ENCODE measurements at places on chromosomes 3 and 15.
A peak's percentile ranks its signal among the peaks of the same experiment; 100 is the strongest.

DNA sequence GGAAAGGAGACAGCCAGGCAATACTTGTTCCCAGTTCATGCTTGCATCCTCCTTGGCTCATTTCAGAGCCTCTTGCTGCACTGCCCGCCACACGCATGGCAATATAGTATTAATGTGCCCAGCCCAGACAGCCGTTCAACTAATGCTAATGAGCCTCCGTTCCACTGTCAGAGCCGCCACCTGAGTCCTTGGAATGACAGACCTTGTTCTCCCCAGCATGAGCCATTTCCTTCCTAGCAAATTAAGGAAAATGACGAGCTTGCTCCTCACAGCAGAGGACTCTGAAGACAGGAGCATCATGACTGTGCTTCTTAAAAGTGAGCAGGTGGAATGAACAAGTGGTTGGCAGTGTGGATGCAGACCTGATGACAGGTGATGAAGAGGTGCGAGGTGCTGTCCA is 10.8 kb upstream of the LRRC15 start:
- no peak for DNase-seq

DNA sequence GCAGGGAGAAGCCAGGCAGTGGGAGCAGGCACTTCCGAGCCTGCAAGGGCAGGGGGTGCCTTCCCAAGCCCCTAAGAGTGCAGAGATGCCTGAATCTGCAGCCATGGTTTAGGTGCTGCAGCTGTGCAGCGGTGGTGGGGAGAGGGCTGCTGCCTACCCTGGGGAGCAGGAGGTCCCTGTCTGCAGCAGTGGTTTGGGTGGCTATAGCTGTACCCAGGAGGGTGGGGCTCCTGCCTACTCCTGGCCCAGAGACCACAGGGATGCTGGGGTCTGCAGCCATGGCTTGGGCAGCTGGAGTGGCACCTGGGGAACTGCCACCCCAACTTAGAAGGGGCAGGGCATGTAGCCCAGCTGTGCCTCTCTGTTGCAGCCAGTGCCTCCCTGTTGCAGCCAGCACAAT is 488.1 kb upstream of the THBS1 start:
- DNase-seq, result no peak

DNA sequence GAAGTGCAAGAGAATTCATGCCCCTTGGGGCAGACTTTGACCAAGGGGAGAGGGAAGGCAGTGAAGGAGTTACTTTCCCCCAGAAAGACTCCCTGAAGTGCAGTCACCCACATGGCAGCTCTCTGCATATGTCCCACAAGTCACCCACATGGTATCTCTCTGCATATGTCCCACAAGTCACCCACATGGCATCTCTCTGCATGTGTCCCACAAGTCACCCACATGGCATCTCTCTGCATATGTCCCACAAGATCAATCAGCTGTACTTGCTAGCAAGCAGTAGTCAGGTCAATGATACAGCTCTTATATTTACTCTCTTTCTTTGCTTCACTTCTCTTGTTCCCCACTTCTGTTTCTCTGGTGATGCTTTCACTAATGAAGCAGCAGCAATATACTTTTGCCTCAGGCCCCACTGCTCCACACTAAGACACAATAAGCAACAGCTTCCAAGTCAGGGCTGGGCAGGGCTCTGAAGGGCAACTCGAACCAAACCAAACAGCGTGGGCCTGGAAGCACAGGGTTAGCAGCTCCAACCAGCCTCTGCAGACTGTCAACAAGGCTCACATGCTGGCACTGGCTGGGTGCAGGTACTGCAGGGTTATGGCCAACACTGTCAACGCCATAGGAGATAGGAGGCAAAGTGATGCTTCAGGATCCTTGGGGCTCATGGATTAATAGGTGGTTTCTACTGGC is 46.7 kb downstream of the THBS1 start:
- no peak for DNase-seq

- DNase-seq, result no peak
Observed at GRCh38 chr3:196533260-196533681, 18.1 kb upstream of the SMCO1 start.

DNA sequence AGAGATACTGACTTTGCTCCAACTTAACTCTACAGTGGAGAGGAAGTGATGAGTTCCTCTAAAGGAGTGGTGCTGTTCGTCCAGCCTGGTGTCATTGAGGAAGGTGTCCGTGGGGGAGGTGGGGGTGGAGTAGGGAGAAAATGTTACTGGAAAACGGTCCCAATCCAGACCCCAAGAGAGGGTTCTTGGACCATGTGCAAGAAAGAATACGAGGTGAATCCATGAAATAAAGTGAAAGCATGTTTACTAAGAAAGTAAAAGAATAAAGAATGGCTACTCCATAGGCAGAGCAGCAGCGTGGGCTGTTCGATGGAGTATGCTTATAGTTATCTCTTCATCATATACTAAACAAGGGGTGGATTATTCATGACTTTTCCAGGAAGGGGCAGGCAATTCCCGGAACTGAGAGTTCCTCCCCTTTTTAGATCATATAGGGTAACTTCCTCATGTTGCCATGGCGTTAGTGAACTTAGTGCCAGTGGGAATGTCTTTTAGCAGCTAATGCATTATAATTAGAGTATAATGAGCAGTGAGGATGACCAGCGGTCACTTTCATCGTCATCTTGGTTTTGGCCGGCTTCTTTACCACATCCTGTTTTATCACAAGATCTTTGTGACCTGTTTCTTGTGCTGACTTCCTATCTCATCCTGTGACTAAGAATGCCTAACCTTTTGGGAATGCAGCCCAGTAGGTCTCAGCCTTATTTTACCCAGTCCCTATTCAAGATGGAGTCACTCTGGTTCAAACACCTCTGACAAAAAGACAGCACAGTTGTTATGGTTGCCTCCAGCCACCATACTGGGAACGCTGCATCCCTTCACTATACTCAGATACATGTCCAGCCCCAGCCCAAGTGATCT is 38.6 kb downstream of the CLEC3B start:
- peak; percentile 38 for DNase-seq

- no peak for DNase-seq
Observed at GRCh38 chr3:156455839-156456238, 99.1 kb downstream of the SSR3 start.

GRCh38 chr3:49654955-49655556 is 19.1 kb upstream of the APEH start:
- DNase-seq, result no peak

- no peak for DNase-seq
Observed at GRCh38 chr3:21839592-21839991, 88.6 kb upstream of the ZNF385D start.

DNA sequence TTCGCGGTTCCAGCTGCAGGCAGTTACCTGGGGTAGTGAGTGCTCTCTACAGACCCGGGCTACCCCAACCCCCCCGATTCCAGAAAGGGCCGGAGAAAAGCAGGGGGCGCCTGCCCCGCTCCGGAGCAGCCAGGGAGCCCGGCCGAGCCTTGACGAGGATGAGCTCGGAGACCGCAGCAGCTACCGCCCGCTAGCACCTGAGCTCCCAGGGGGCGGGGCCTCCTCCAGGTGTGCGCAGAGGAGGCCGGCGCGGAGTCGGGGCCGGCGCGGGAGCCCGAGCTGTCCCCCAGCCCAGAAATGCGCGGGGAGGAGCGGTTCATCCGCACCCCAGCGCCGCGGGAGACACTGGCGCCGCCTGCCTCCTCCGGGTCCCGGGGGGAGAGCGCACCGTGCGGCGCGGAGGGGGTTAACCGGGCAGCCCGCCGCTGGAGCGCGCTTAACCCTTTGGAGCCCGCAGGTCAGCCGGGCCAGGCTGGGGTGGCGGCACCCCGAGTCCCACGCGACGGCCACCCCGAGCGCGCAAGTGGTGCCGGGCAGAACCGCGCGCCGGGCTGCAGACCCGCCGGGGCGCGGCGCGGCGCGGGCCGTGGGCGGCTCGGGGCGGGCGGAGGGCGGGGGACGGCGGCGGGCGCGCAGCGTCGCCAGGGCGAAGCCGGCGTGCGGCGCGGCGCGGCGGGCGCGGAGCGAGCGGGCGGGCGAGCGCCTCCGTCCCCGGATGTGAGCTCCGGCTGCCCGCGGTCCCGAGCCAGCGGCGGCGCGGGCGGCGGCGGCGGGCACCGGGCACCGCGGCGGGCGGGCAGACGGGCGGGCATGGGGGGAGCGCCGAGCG is at the start of gene CACNA1D:
TSS of gene CACNA1D (plus strand) at position 649 of the 829 bp plus-strand sequence. CDS start 556 bp downstream, outside the sequence.
- DNase-seq, result peak; percentile 80

- DNase-seq, result no peak
Observed at GRCh38 chr3:196499807-196500524, 3.6 kb downstream of the RNF168 start.

DNA sequence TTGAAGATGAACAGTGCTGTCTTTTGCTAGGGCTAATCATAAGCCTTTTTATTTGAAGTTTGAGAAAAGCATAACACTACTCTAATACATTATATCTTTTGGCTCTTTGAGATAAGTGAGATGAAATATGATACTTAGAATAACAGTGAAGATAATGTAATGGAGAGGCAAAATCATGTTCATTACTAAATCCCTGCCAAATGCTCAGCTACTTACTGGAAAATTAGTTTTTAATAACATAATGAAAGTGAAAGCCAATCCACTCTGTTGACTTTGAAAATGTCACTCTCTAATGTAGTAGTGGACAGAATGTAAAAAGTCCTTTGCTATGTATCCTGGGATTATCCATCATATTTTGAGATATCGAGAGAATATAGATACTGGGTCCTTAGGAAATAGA is 35.9 kb upstream of the MYH15 start:
- no peak for DNase-seq

GRCh38 chr15:96320703-96321638 is 9.5 kb upstream of the NR2F2 start:
- peak; percentile 18 for DNase-seq

DNA sequence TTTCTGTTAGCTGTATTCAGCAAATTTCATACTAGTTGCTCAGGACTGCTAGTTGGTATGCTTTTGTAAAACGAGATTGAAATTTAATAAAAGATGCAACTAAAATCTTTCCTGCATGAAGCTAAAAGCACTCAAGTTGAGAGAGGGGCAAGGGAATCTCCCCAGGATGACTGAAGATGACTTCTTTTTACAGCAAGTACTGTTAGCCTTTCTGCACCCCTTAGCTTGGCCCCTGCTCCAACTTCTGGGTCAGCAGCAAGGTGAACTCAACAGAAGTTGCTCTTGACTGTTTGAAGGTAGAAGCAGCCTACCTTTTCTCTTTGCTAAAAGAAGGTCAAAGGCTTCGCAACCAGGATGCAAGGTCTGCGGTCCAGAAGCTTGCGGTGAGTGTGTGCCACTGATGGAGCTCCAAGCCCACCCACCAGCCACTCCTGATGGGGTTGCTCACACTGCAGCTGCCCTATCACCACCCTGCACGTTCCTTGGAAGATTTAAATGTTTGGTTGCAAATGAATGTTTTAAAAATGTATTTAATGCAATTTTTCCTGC is 32.5 kb downstream of the NME9 start:
- DNase-seq, result no peak

GRCh38 chr15:29724026-29724425 is 98.2 kb downstream of the TJP1 start:
- DNase-seq, result peak; percentile 19

- no peak for DNase-seq
Observed at GRCh38 chr3:32994045-32994444, 42.6 kb downstream of the CCR4 start.

DNA sequence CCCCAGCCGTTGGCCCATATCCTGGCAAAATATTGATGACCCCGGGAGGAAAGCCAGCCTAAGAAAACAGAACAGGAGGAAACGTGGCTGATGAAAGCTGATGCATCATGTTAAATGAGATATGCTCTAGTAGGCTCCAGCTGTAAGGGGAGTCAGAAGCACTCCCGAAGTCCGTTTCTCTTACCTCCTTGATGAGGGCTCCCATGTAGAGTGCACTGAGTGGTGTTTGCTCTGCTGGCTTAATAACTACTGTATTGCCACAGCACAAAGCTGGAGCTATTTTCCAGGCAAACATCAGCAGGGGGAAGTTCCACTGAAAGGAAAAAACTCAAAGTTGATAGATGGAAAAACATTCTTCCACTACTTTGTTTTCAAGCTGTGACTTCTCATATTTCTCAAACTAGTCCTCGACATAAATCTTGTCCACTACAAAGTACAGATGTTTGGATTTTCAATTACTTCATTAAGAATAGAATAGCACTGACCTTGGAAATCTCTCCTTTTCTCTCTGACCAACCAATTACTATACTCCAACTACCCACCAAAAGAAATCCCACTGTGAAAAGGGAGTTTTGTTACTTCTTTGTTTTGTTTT is 72.7 kb downstream of the ALDH1A2 start:
- no peak for DNase-seq

- DNase-seq, result no peak
Observed at GRCh38 chr3:139414608-139415224, 25.3 kb upstream of the COPB2 start.

GRCh38 chr3:196219194-196219969 is 3.0 kb downstream of the SLC51A start:
- DNase-seq, result peak; percentile 57

DNA sequence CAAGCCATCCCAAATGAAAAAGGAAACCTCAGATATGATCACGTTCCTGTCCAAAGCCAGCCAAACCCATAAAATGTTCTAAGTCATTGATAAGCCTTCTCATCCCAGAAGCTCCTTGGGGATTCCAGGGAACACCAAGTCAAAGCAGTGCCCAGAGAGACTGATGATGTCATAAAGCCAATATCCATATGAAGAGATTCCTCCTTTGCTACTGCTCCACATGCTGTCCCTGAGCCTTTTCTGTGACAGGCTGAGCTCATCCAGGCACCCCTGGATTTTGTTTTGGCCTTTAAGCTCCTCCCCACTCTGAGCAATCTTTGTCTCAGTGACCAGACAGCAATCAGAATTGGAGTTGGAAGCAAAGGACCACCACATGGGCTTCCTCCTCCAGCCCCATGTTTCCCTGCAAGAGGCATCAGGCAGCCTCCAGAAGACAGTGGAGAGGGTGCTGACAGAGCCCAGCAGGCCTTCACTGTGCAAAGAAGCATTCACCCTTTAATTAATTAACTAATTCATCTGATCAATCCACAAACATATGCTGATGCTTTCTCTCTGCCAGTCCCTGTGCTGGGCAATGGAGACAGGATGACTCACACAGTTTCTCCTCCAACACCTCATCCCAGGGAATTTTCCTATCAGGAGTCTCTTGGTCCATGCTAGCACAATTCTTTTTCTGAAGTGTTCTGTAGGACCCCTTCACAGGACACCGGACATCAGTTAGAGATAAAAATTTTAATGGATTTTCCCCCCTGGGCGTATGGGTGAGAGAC is 25.0 kb downstream of the MEX3B start:
- DNase-seq, result no peak

DNA sequence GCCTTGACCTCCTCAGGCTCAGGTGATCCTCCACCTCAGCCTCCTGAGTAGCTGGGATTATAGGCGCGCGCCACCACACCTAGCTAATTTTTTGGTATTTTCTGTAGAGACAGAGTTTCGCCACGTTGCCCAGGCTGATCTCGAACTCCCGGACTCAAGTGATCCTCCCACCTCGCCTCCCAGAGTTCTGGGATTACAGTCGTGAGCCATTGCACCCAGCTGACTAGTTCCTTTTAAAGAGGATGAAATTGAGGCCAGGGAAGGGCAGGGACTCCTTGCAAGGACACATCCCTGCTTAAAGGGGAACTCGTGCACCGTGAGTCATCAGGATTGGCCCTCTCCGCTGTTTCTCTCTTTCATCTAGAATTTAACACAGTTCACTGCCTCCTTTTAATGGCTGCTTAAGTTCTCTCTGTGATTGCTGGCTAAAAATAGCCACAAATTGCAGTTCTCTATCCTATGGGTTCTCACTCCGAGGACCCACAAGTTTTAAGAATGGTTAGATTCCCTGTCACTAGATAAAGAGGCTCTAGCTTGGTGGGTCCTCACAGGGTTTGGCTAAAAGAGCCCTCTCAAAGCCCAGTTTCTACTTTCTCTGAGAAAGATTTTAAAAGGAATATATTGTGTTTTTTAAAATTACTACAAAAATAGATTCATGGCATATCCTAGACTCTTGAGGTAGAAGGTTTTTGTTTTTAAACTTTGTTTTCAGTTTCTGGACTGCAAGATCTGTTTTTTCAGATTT is 1.4 kb downstream of the CRTAP start:
- peak; percentile 69 for DNase-seq
